CD4-positive, alpha-beta T cell treated with Interleukin-4 for 4 hours (primary cell): ENCODE measurements at places on chromosomes 1 and 21.

DNA sequence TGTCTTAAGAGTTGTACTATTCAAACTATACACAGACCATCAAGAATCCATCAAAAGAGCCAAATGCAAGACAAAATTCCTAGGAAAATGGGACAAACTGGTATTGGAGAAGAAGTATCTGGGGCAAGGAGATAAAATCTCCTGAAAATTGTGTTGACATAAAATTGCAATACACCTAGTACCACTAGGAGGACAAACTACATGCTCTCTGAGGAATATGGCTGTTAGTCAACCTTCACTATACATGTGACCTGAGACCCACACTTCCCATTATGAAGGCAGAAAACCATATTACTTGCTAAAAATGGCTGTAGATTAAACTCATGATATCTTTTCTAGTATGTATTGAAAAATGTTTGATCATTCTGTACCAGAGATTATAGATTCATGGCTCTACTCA lies 30.0 kb downstream of the IRF2BP2 start:
- DNase-seq, result peak; percentile 11

DNA sequence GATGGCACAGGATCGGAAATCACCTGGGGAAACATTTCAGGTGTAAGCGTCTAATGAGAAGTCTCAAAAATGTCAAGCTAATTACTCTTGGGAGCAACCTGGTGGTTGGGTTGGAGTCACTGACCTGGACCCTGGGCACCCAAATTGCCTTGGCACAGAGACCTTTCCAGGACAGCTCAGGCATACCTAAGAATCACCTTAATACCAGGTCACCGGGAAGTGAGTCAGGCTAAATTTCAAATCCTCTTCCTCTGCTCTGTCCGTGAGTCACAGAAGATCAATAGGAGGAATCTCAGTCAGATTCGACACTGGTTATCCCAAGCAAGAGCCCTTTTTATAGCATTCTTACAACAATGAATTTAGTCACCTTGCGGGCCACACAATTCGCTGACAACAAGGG lies 179.6 kb upstream of the CAMK1G start:
- no peak for DNase-seq

- peak; percentile 81 for DNase-seq
These were observed at the start of gene MAN1C1 for GRCh38 chr1:25616095-25616986. MAN1C1 (plus strand) TSS chr1:25616791; CDS start chr1:25617798, 1,007 bp downstream.

GRCh38 chr1:236518322-236518721 lies 5.5 kb upstream of the LGALS8 start:
- DNase-seq, result no peak

GRCh38 chr1:234144901-234145300 lies 228.4 kb upstream of the COA6 start:
- no peak for DNase-seq

DNA sequence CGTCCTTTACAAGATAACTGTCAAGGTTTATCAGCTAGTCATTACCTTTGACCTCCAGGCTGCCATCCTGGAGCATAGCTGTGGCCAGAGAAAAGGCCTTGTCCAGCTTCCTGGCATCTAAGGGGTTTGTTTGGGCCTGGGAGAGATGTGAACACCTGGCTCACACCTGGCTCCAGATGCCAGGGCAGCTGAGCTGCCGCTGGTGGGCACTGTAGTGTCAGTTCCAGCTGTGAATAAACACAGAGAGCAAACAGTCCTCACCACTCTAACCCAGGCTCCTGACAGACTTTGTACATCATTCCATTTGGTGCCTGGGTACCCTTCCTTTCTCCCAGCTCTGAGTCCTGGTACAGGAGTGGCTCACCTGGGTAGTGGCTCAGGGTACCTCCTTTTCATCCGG lies 14.3 kb upstream of the KCNA10 start:
- DNase-seq, result no peak

GRCh38 chr1:230272557-230272956 lies 153.6 kb downstream of the PGBD5 start:
- DNase-seq, result no peak

DNA sequence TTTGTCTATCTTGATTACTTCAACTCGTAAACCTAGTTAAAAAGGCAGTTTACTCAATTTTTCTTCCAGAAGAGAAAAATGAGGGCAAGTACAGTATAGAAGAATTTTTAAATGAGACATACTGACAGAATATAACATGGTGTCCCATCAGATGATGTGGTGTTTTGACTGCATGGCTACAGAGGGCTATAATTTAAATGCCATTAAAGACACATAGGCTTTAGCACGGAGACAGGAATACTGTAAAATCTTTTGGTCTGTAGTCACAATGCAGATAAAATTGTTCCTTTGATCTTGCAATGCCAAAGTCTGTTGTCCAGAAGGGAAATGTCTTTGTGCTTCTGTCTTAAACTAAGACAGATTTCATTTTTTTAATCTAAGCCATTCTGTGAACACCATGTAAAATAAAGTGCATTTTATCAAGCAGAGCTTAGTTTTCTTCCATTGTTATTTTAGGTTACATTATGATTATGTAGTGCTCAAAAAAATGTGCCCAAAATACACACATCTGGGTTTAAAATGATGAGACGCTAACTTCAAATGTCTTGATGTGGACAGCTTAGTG lies 249.6 kb downstream of the PTPRC start:
- DNase-seq, result no peak

DNA sequence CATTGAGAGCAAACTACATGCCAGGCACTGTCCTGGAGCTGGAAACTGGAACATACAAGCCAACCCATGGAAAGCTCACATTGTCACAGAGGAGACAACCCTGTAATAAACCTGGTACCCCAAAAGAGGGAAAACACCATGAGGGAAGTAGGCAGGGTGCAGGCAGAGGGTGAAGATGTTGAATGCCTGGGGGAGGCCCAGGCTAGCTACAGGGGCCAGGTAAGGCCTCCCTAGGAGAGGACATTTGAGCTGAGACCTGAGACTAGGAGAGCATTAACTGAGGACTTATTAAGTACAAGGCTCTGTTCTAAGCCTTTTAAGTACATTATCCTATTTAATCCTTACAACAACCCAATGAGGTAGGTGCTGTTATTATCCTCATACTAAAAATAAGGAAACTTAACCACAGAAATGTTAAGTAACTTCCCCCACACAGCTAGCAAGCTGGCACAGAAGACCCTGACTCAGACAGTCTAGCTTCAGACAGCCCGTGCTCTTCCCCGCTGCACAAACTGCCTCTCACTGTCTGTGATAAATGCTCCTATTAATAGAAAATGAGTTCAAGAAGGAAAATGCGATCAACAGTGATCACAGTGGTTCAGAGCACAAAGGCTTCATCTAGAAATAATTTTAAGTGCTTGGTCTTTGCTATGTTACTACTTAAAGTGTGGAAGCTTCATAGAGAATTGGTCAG lies 41.8 kb downstream of the ZNF281 start:
- no peak for DNase-seq

- DNase-seq, result no peak
These were observed 62.2 kb downstream of the CAPZB start for GRCh38 chr1:19423130-19423529.

- no peak for DNase-seq
These were observed 10.3 kb upstream of the PODN start for GRCh38 chr1:53051676-53052075.
